Lower leg skin (tissue), 4 donors: ENCODE measurements at places on chromosomes 1 and 21. TPM values are rescaled to one million over a fixed set of nuclear protein-coding genes. Genes with fewer than 3 reads are reported as not detected.

DNA sequence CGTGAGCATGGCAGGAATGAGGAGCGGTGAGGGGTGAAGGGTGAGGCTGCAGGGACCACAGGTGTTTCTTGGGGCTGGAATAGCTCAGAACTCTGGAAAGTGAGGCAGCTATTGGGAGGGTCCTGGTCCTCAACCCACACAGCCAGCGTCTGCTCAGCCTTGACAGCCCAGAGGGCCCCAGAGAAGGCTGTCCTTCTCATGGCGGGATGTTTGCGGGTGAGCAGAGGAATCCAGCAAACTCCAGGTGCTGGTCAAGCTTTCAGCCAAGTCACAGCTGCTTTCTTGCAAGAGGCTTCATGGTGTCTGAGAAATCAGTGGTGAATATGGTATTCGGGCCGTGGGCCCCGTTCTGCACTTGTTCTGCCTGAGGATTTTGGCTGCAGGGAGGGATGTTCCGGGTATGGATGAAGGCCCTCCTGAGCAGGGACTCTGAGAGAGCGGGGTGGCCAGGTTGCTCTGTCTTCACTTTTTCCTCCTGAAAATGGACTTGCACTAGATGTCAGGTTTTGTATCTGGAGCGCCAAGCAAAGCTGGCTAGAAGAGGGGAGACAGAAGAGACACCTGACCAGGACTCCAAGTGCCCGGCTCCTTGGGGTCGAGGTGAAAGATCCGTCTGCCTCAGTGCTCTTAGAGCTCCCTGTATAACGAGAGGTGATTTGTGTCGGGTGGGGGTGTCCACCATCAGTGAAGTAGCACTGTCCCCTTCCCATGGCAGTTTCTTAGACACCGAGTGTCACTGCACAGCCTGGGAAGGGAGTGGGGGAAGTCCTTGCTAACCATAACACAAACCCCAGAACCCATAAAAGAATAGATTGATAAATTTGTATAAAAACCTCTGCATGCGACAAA lies 139.9 kb downstream of the PEX14 start:
- no peak for DNase-seq

- peak; percentile 43 for DNase-seq
Observed at GRCh38 chr1:10620776-10621175, 146.0 kb downstream of the PEX14 start.

- DNase-seq: no peak
Observed at GRCh38 chr1:230612651-230613050, 29.6 kb upstream of the COG2 start.

GRCh38 chr1:35745124-35745730 lies 24.6 kb downstream of the CLSPN start:
- no peak for DNase-seq

GRCh38 chr1:163504331-163504978 lies 182.7 kb downstream of the NUF2 start:
- no peak for DNase-seq

DNA sequence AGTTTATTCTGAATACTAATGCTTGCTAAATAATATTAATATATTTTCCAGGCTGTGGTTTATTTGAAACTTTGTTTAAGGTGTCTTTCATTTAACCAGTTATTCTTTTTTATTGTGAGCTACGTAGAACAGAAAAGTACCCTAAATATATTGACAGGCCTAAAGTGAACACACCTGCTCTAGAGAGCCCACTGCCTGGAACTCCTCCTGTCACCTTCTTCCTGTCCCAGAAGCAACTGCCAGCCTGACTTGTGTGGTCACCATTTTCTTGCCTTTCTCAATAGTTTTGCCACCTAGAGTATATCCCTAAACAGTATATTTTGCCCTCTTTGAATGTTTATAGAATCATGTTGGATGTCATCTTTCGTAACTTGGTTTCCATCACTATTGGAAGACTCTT lies 48.5 kb downstream of the SCCPDH start:
- DNase-seq: no peak

GRCh38 chr1:6580119-6580592 lies 362 bp downstream of the ZBTB48 start:
- no peak for DNase-seq

GRCh38 chr1:202812176-202813026 lies 1.6 kb downstream of the PCAT6 start:
- no peak for DNase-seq

DNA sequence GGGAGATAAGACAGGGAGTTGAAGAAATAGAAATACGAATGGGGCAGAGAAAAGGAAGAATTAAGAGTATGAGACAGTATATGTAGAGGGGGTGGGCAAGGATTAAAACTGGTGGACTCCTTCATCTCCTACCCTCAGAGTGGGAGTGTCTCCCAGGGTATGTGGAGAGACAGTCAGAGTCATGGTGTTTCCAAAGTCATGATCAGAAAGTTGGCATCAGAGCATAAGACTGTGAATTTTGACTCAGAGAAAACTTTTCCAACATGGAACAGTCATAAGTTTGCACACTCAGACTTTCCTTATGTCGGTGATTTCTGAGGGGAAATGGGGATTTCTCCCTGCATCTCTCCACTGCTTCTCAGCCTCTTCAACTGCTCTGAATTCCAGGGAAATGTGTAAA lies 2.4 kb downstream of the CD84 start:
- DNase-seq: no peak

- DNase-seq: no peak
Observed at GRCh38 chr1:226608699-226609505, 60.3 kb downstream of the STUM start.

DNA sequence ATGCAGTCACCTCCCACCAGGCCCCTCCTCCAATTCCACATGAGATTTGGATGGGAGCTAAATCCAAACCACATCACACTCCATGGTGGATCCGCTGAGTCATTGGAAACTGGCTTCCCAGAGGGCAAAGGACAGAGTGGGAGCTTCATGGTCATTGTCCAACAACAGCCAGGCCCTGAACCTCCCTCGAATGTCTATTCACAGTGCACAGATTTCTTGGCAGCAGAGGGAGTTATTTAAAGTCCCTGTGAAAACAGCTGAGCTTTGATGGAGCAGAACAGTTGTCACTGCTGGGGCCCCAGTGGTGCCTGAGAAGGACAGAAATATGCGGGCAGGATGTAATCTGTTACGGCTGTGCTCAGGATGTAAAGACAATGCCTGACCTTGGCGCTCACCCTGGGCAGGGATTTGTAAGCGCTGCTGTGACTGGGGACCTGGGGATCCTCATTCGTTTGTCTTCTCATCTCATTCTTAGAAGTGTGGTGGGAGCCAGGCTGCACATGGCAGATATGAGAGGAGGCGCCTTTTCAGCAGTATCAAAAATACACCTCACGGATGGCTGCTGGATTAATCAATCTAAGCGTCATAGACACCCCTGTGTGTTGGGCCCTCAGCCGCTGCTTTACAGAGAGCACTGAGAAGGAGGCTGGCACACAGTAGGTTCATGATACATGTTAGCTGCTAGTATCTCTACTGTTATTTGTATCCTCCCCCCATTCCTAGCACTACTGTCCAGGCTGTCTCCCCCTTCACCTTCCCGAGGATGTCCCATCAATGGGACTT lies 439.4 kb downstream of the PTPRU start:
- DNase-seq: peak; percentile 70

DNA sequence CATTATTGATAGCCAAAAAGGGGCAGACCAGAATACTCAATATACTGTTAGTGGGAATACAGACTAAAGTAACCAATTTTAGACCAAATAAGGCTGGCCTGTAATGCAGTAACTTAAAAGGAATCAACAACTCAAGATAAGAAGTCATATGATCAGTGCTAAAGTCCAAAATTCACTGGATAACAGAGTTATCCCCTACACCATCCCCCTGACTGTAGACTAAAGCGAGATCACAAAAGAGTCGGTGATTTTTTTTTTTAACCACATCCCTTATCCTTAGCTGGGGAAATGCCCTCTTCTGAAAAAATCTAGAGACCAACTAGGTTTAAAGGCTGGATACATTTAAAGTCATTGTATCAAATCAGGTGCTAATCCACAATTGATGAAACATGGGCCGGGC lies 7.7 kb downstream of the UBR4 start:
- no peak for DNase-seq

DNA sequence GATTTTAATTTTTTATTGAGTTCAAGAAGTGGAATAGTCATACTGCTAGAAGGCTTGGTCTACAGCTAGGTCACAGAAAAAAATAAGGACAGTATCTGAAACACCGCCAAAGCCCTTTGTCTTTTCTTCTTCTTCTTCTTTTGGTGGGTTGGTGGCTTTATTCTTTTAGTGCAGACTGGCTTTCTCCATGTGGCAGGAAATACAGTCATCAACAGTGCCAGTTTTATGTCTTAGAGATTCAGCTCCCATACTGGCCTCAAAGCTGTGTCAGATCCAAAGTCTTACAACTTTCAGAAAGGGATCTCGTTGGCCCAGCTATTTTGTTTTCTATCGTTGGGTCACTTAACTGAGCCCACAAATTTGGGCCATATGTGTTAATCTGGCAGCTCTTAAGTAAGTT lies 58.2 kb downstream of the FNBP1L start:
- DNase-seq: no peak

DNA sequence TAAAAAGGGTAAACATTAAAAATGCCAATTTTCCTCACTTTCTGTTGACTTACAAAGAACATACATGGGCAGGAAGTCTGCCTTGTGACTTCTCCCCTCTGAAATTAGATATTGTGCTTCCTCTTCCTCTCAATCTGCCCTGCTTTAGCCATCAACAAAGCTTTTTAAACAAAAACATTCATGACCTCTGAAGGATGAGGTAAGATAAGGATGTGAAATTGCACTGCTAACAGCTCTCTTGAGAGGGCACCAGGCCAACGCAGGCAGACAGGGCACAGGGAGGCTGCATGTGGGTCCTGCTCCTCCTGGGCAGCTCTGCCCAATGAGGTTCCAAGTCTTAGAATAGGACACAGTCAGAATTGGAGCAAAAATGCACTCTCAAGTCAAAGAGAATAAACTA lies 62.1 kb downstream of the DEGS1 start:
- DNase-seq: no peak

CCDC185 gene
- not detected for total RNA-seq

RRAGC gene
- total RNA-seq: 27.7 TPM

KIAA0040 gene
- 12.3 TPM for total RNA-seq

TMEM39B gene
- 2.9 TPM for total RNA-seq

SLAMF9 gene
- not detected for total RNA-seq

NFASC gene
- total RNA-seq: 12.8 TPM

AMY1B gene
- total RNA-seq: not detected

TSSK3 gene
- total RNA-seq: not detected

MXRA8 gene
- total RNA-seq: 34.1 TPM

ST7L gene
- total RNA-seq: 25.2 TPM

OR2T33 gene
- total RNA-seq: not detected

GIPC2 gene
- total RNA-seq: 12.3 TPM

ECE1 gene
- total RNA-seq: 68.9 TPM
